ENCODE measurements at places on chromosomes 16 and 17. TPM values are rescaled to one million over a fixed set of nuclear protein-coding genes. Genes with fewer than 3 reads are reported as not detected.

Gene GNAO1
- 6.3 TPM for polyA plus RNA-seq

Gene HOXB13
- not detected for polyA plus RNA-seq

Gene MYL11
- 5.1 TPM for polyA plus RNA-seq

Gene B4GALNT2
- polyA plus RNA-seq: 1.2 TPM

Gene GID4
- 12.6 TPM for polyA plus RNA-seq

DNA sequence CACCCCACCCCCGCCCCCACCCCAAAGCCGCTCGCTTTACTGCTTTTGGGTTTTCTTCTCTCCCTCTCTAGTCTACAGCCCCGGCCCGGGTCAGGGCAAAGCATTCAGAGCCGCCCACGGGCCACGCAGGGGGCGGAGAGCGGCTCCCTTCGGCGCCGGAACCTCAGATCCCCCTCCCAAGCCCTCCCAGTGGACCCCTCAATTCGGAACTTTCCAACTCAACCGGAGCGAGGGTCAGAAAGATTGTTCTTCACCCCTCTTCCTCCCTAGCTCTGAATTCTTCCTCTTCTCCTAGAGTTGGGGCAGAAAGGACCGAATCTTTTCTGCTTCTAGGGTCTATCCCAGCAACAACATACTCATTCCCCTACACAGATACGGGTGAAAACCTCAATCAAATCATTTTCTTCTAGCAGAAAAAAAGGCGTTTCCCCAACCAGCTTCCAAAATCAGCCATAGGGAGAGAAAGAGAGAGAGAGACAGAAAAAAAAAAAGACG is 1.0 kb downstream of the HOXB2 start:
- no peak for DNase-seq

- DNase-seq: no peak
Measured at GRCh38 chr17:41863074-41863848, 2.0 kb downstream of the KLHL11 start.

DNA sequence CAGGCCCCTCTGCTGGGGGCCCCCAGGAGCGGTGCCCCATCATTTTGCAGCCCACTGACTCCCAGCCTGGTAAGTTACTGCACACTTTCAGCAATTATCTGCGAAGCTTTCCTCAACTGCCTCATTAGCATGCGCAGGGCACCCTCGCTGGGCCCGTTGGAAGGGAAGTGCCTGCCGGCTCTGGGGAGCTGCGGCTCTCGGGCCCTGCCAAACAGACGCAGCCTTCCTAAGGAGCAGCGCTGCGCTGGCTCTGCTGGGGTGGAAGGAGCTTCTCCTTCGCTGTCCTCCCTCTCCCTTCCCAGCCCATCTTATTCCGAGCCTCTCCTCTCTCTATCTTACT is 71.0 kb downstream of the RBBP6 start:
- DNase-seq: peak; percentile 22

DNA sequence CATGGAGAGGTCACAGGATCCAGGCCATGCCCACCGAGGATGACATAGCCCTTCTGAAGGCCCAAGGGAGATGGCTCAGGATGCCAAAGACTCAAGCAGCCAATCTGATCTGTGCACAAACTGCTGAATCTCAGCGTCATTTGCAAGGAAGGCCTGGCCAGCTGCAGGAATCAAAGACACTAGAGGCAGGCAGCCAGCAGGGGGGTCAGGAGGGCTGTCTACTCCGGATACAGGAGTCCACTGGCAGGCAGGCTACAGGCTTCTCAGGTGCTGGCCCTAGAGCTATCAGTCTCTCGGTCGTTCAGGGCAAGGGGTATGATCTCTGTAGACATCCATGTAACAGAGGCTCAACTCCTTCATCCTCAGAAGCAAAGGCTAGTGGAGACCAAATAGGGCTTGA is 1735.3 kb downstream of the TP53TG3F start:
- DNase-seq: no peak

DNA sequence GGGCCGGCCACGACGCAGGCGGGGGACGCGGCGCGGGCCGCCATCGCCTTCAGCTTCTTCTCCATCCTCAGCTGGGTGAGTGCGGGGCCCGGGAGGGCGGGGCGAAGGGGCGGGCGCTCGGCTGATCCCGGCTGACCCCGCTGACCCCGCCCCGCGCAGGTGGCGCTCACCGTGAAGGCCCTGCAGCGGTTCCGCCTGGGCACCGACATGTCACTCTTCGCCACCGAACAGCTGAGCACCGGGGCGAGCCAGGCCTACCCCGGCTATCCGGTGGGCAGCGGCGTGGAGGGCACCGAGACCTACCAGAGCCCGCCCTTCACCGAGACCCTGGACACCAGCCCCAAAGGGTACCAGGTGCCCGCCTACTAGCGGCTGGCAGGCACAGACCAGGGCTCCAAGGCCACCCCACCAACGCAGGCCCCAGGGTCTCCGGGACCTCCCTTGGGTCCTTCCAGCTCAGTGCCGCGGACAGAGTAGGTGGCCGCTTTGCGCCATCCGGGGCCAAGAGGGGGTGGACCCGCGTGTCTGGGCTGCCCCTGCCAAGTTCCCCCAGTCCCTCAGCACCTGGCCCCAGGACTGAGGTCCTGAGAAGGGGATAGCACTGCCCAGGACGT is 3.0 kb downstream of the SYNGR3 start:
- DNase-seq: no peak

All from renal pelvis (tissue), 12 donors.